ENCODE measurements at places on chromosomes 2 and 18.
A peak's percentile ranks its signal among the peaks of the same experiment; 100 is the strongest.

DNA sequence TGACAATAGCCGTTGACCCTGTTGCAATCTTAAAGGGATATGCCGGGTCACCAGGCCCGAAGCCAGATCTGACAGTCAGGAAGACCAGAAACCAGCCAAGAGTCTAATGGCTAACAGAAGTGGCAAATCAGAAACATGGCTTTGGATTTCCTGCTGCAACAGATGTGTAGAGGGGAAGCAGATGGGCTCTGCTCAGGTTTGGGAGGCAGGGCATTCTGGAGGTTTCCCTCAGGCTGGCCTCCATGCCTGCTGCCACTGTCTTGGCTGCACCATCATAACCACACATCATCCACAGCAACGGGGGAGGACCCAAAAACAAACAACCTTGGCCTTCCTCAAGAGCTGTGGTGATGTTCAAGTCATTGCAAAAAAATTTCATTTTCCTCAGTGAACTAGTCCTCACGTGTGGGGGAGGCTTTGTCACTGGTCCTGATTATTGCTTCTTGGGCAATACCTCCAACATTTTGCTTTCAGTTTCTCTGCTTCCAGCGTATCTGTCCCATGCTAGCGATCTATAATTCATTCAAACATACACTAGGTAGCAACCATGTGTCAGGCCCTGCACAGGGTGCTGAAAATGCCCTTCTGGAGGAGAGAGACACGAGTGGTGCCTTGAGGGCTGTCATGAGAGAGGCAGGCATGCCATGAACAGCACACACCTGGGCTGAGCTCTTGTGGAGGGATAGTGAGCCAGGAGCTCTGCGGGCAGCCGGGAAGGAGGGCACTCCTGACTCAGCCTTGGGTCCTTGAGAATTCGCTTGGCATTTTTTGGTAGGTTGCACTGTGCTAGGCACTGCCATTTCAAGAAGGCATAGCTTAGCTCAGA is 48.2 kb upstream of the LGALSL start:
- H3K4me3 ChIP-seq, result no peak overlapping the region
- no peaks in the 10 kb centered on the region for H3K27me3 ChIP-seq
- peaks cover 15% of the 10 kb centered on the region for H3K4me1 ChIP-seq
- H3K27ac ChIP-seq, result no peak overlapping the region
- no peaks in the 10 kb centered on the region for H3K36me3 ChIP-seq

DNA sequence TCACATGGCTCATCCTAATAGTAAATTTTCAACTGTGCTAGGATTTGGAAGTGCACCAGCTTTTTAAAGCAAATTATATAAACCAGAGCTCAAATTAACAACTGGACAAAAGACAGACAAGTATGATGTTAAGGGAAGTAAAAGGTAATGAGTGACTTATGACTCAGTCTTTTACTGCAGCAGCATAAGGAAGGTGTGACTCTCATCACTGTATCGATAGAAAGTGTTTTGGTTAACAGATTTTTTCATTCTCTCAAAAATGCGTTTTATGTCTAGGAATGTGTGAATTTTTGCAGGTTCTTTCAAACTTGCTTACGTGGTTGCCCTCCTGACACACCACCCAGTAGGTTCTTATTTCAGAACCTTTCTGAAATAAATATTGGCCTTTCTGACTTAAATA is 244.2 kb upstream of the BOD1L2 start:
- DNase-seq, result no peak
- no peak overlapping the region for H3K4me3 ChIP-seq
- H3K27me3 ChIP-seq, result no peaks in the 10 kb centered on the region
- H3K27ac ChIP-seq, result no peak overlapping the region

DNA sequence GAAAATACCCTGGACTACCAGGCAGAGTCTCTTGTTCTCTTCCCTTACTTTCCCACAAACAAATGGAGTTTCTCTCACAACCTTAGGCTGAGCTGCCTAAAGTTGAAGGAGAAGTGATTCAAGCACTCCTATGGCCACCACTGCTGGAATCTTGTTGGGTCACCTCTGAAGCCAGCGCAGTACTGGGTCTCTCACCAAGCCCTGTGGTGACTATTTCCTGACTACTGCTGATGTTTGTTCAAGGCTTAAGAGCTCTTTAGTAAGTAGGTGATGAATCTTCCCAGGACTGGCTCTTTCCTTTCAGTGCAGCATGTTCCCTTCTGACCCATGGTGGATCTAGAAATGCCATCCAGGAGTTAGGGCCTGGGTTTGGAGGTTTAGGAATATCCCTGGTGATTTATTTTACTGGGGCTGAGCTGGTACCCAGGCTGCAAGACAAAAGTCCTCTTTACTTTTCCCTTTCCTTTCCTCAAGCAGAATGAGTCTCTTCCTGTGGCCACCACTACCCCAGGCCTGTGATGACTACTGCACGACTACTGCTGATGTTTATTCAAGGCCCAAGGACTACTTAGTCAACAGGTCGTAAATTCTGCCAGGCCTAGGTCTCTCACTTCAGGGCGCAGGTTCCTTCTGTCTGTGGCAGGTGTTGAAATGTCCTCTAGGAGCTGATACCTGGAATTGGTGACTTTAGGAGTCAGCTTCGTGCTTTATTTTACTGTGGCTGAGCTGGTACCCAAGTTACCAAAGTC is 121.8 kb downstream of the SLC4A10 start:
- no peaks in the 10 kb centered on the region for H3K27me3 ChIP-seq
- no peaks in the 10 kb centered on the region for H3K4me1 ChIP-seq
- H3K27ac ChIP-seq, result no peak overlapping the region
- no peak for DNase-seq
- no peaks in the 10 kb centered on the region for H3K36me3 ChIP-seq

GRCh38 chr2:88549616-88550292 is 77.5 kb downstream of the EIF2AK3 start:
- H3K27ac ChIP-seq, result peak overlapping the region; percentile 81
- H3K4me1 ChIP-seq, result peaks cover 6% of the 10 kb centered on the region
- peak overlapping the region; percentile 33 for H3K4me3 ChIP-seq

- no peaks in the 10 kb centered on the region for H3K4me1 ChIP-seq
- H3K36me3 ChIP-seq, result no peaks in the 10 kb centered on the region
- no peak overlapping the region for H3K27ac ChIP-seq
- no peaks in the 10 kb centered on the region for H3K27me3 ChIP-seq
- H3K4me3 ChIP-seq, result no peak overlapping the region
These were observed 14.0 kb upstream of the PDCL3 start for GRCh38 chr2:100548771-100549170.

DNA sequence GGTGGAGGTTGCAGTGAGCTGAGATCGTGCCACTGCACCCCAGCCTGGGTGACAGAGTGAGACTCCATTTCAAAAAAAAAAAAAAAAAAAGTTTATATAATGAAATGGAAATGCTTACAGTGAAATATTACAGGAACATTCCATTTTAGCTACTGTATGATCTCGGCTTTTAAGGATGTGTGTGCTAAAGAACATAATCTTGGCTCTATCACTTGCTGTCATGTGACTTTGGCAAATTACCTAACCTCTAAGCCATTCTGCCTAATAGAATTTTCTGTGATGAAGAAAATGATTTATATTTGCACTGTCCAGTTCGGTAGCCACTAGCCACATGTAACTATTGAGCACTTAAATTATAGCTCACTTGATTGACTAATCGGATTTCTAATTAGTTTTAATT is 36.3 kb downstream of the SMAD4 start:
- H3K4me1 ChIP-seq, result no peaks in the 10 kb centered on the region
- no peak for DNase-seq
- peaks cover 18% of the 10 kb centered on the region for H3K36me3 ChIP-seq
- H3K4me3 ChIP-seq, result no peak overlapping the region
- H3K27ac ChIP-seq, result no peak overlapping the region

GRCh38 chr2:121860033-121860757 is 104.7 kb downstream of the TSN start:
- no peaks in the 10 kb centered on the region for H3K4me1 ChIP-seq
- no peaks in the 10 kb centered on the region for H3K27me3 ChIP-seq
- H3K27ac ChIP-seq, result no peak overlapping the region
- H3K36me3 ChIP-seq, result no peaks in the 10 kb centered on the region
- DNase-seq, result peak; percentile 19
- H3K4me3 ChIP-seq, result no peak overlapping the region

- no peaks in the 10 kb centered on the region for H3K27me3 ChIP-seq
- no peaks in the 10 kb centered on the region for H3K36me3 ChIP-seq
- H3K4me1 ChIP-seq, result no peaks in the 10 kb centered on the region
These were observed 73.7 kb downstream of the RBMS1 start for GRCh38 chr2:160419776-160420505.

GRCh38 chr18:80201739-80202138 is 45.6 kb downstream of the PARD6G start:
- no peaks in the 10 kb centered on the region for H3K36me3 ChIP-seq
- no peak overlapping the region for H3K27ac ChIP-seq
- H3K4me1 ChIP-seq, result peaks cover 2% of the 10 kb centered on the region
- DNase-seq, result no peak
- no peaks in the 10 kb centered on the region for H3K27me3 ChIP-seq
- H3K4me3 ChIP-seq, result no peak overlapping the region

- H3K4me1 ChIP-seq, result no peaks in the 10 kb centered on the region
- no peak overlapping the region for H3K4me3 ChIP-seq
- H3K27ac ChIP-seq, result no peak overlapping the region
- no peaks in the 10 kb centered on the region for H3K36me3 ChIP-seq
- DNase-seq, result no peak
These were observed 863.7 kb upstream of the VRK2 start for GRCh38 chr2:57182916-57183315.

DNA sequence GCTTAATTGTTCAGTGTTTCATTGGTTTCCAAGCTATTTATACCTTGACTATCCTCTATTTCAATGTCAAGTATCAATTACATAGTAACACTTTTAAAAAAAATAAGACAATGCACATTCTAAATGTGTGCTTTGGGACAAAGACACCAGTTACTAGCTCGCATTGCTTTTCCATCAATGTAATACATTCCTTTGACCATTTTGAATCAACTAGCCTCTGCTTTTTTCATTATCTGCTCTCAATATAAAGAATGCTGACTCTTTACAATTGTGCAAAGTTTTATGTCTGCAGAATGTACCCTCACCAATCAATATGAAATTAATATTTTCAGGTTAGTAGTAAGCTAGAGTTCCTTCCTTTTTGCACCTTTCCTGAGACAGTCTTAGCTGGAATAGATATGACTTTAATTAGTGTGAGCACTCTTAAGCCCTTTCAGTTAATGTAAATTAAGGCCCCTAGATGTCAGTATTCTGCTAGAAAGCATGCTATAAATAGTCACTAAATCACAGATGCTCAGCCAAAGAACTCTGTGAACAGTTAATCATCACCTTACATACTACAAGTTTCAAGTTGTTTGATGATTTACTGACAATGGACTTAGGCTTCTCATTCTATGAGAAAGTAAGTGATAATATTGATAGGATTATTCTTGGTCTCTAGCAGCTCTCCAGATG is 413.6 kb downstream of the PTH2R start:
- no peaks in the 10 kb centered on the region for H3K36me3 ChIP-seq
- H3K27me3 ChIP-seq, result no peaks in the 10 kb centered on the region
- no peak overlapping the region for H3K27ac ChIP-seq
- no peak overlapping the region for H3K4me3 ChIP-seq
- H3K4me1 ChIP-seq, result no peaks in the 10 kb centered on the region

- no peaks in the 10 kb centered on the region for H3K27me3 ChIP-seq
- H3K27ac ChIP-seq, result no peak overlapping the region
- H3K4me1 ChIP-seq, result no peaks in the 10 kb centered on the region
- DNase-seq, result peak; percentile 91
These were observed 64.9 kb downstream of the SPRED2 start for GRCh38 chr2:65367524-65367923.

DNA sequence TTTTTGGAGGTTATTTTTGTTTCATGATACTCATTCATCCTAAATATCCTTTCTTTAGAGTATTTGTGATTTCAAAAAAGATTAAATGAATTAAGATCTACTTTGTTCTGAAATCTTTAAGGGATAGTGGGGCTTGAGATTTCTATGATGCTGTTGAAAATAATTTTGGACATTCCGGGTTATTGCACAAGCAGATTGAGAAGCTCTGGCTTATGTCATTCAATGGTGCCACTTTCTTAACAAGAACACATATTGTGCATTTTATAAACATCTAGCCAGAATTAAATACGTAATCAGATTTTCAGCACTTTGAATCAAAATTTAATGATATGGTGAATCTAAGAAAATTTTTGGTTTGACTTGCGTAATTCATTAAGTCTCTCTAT is 207.7 kb upstream of the COL3A1 start:
- no peaks in the 10 kb centered on the region for H3K4me1 ChIP-seq
- no peaks in the 10 kb centered on the region for H3K36me3 ChIP-seq
- H3K4me3 ChIP-seq, result no peak overlapping the region

GRCh38 chr2:40287773-40288172 is 164.1 kb downstream of the SLC8A1 start:
- H3K36me3 ChIP-seq, result no peaks in the 10 kb centered on the region
- no peaks in the 10 kb centered on the region for H3K27me3 ChIP-seq
- H3K4me1 ChIP-seq, result peaks cover 9% of the 10 kb centered on the region

GRCh38 chr2:163779970-163780597 is 44.3 kb upstream of the FIGN start:
- no peaks in the 10 kb centered on the region for H3K27me3 ChIP-seq
- no peaks in the 10 kb centered on the region for H3K36me3 ChIP-seq
- peak overlapping the region; percentile 3 for H3K27ac ChIP-seq
- H3K4me1 ChIP-seq, result peaks cover 8% of the 10 kb centered on the region

DNA sequence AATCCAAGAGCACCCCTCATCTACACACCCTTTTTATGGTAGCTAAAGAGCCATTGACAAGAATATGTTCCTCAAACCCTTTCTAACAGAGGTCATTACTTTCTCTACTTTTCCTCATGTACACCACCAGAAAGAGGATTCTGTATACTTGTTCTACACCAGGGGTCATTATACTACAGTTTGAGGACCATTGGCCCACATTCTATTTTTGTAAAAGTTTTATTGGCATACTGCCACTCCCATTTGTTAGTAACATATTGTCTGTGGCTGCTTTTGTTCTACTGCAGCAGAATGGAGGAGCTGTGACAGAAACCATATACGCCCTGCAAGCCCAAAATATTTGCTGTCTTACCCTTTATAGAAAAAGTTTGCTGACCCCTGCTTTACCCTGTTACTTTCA is 14.3 kb downstream of the HTR2B start:
- DNase-seq, result no peak
- H3K27ac ChIP-seq, result no peak overlapping the region
- H3K4me1 ChIP-seq, result no peaks in the 10 kb centered on the region
- peaks cover 10% of the 10 kb centered on the region for H3K36me3 ChIP-seq
- no peaks in the 10 kb centered on the region for H3K27me3 ChIP-seq

DNA sequence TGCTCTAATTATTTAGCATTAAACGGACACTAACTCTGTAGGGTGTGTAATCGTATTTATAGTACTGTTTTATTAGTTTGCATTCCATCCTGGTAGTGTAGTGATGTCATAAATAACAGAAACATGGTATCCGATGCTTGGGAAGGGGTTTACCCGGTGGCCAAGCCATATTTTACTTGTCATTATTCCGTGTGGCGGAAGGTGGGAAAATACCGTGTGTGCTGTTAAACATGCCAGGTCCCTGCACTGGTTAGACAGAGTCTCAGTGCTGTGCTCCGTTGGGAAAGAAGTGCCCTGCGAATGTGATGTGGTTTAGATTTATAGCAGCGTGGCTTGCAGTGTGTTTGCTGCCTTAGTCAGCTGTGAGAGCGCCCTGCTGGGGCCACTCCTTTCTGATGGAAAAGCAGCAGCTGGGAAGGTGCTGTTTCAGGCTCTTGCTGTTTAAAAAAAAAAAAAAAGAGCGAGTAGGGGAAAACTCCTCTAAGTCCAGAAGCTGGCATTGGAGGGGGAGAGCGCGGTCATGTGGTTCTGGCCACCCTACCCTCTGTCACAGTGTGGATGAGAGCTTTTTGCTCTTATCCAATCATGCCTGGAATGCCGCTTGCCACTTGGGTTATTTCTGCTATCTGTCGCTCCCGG is 211.0 kb downstream of the NEDD4L start:
- H3K4me1 ChIP-seq, result peaks cover 7% of the 10 kb centered on the region
- H3K27ac ChIP-seq, result no peak overlapping the region
- H3K36me3 ChIP-seq, result peaks cover 16% of the 10 kb centered on the region

Data from trophoblast cell (in vitro differentiated cells and primary cell).